ENCODE measurements at places on chromosomes 5 and 9.

GRCh38 chr9:110880189-110880588 lies 158.1 kb downstream of the LPAR1 start:
- DNase-seq, result no peak

GRCh38 chr5:37490120-37490810 lies 111.1 kb downstream of the WDR70 start:
- DNase-seq, result no peak

GRCh38 chr9:13814647-13815400 lies 499.1 kb downstream of the NFIB start:
- DNase-seq, result no peak

- DNase-seq, result peak; percentile 82
Observed at GRCh38 chr9:134340475-134341160, 14.4 kb downstream of the RXRA start.

DNA sequence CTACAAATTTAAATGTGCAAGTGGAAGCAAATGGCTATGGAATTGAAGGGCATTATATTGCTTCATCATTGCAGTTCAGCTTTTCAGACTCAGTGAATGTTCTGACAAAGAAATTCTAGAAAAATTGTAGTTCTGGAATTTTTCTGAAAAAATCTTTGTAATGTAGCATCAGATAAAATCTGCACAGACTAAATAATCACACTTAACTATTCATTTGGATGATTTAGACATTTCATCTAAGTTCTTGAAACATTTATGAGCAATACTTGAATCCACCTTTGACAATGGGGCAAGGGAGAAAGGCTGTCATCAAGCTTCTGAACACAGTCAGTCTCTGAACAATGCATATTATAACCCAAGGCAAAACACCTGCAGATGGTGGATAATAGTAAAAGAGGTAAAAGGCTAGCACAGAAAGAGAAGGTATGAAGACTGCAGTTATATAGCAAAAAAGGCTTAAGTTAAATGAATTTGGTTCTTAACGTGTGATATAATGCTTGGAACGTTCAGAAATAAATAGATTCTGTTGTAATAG lies 1352.0 kb upstream of the NUDT12 start:
- DNase-seq, result no peak

GRCh38 chr5:32193591-32193990 lies 19.5 kb upstream of the GOLPH3 start:
- peak; percentile 90 for DNase-seq

DNA sequence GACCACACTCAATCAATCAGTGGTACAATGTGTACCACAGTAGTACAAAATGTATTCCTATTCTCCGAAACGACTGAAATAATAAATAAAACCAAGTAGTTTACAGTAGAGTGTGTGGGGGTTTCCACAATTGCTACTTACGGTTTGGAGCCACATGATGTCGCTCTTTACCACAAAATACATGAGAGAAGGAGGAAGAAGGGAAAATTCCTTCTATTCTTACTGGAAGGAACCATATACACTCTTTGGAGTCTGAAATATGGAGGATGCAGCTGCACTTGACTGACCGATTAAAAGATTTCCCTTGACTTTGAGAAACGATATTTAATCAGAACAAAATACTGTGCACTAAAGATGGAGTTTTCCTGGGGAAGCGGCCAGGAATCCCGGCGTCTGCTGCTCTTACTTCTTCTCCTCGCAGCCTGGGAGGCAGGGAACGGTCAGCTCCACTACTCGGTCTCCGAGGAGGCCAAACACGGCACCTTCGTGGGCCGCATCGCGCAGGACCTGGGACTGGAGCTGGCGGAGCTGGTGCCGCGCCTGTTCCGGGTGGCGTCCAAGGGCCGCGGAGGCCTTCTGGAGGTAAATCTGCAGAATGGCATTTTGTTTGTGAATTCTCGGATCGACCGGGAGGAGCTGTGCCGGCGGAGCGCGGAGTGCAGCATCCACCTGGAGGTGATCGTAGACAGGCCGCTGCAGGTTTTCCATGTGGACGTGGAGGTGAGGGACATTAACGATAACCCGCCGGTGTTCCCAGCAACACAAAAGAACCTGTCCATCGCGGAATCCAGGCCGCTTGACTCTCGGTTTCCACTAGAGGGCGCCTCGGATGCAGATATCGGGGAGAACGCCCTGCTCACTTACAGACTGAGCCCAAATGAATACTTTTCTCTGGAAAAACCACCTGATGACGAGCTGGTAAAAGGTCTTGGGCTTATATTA lies at the start of gene PCDHA4:
PCDHA4 (plus strand) TSS at position 235 of the 942 bp plus-strand sequence.
- peak; percentile 65 for DNase-seq

- no peak for DNase-seq
Observed at GRCh38 chr9:21053851-21054250, 22.4 kb upstream of the HACD4 start.

DNA sequence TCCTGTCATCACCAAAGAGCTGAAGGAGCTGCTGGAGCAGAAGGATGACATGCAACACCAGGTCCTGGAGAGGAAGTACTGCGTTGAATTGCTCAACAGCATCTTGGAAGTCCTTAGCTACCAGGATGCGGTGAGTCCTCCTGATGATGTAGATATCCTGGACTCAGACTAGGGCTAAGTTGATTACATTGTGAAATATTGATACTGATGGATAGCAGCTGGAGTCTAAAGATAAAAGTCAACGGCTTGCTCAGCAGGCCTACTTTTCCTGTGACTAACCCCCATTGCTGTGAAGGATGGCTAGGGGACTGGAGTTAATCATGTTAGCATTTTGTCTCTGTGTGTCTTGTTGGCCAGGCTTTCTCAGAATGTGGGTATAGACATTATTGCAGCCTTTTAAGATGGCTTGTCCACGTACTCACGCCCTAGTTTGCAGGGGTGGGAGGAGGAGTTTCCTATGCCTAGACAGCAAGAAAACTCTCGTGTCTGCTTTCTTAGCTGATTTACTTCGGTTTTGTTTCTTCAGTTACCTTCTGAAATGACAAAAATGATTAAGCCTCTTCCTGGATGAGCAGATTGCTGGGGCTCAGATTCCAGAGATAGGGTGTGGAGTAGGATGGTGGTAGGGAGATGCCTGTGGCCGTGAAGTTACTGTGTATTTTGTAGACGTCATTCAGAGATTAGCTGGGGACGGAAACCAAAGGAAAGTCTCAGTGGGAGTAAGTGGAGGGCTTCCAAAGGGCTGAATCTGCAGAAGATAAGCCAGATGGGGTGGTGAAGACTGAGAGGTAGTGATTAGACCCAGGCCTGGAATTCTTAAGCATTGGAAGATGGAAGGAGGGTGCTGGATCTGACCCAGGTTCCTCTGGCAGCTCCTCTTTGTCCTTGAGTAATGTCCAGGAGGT lies 166.3 kb downstream of the DOCK2 start:
- DNase-seq, result no peak

- peak; percentile 67 for DNase-seq
Observed at GRCh38 chr5:80569961-80570786, at the start of gene ANKRD34B. Gene ANKRD34B, minus strand, starts transcription at chr5:80570280. Its CDS starts 10,261 bp downstream, at chr5:80560019.

DNA sequence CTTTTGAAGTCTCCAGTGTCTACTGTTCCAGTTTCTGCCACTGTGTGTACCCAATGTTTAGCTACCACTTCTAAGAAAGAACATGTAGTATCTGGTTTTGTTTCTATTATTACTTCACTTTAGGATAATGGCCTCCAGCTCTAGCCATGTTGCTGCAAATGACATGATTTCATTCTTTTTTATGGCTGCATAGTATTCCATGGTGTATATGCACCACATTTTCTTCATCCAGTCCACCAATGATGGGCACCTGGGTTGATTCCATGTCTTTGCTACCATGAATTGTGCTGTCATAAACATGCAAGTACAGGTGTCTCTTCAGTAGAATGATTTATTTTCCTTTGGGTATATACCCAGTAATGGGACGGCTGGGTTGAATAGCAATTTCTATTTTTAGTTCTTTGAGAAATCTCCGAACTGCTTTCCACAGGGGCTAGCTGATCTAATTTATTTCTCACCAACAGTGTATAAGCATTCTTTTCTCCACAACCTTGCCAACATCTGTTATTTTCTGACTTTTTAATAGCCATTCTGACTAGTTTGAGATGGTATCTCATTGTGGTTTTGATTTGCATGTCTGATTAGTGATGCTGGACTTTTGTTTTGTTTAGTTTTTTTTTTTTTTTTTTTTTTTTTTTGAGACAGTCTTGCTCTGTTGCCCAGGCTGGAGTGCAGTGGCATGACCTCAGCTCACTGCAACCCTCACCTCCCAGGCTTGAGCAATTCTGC lies 68.9 kb downstream of the WDR41 start:
- DNase-seq, result no peak

DNA sequence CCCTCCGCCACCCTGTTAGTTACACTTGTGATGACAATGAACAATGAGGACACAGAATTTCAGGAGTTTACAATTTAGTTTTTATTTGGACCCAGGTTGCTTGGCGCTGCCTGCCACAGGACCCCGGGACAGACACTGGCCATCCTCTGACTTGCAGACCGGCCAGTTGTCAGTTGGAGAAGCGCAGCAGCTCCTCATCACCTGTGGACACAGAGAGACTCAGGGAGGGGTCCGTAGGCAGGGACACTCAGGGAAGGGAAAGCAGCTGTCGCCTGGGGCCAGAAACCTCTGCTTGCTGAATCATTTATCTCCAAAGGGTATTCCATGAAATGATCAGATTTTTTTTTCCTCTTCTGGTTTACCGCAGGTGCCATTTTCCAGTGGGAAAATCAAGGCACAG lies 18.0 kb downstream of the AMBP start:
- DNase-seq, result peak; percentile 44

- no peak for DNase-seq
Observed at GRCh38 chr5:60674251-60675069, 25.5 kb downstream of the DEPDC1B start.

- DNase-seq, result no peak
Observed at GRCh38 chr5:138470322-138471051, 5.2 kb downstream of the EGR1 start.

GRCh38 chr5:117788596-117788995 lies 1199.8 kb downstream of the DTWD2 start:
- DNase-seq, result no peak

DNA sequence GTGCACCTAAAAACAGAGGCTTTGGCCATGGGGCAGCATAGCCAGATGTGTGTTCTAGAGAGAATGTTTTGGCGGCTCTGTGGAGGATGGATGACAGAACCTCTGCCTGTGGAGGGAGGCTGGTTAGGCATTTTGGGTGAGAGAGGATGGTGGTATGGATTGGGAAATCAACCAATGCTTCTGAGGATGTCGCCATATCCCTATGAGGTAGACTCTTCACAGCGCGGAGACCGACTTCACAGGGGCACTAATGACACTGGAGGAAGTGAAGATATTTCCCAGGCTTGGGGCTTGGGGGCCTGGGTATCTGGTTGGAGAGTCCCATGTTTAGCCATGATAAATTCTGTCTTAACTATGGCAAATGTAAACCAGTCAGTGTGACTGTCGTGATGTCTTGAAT lies 140.6 kb upstream of the KLF4 start:
- no peak for DNase-seq

DNA sequence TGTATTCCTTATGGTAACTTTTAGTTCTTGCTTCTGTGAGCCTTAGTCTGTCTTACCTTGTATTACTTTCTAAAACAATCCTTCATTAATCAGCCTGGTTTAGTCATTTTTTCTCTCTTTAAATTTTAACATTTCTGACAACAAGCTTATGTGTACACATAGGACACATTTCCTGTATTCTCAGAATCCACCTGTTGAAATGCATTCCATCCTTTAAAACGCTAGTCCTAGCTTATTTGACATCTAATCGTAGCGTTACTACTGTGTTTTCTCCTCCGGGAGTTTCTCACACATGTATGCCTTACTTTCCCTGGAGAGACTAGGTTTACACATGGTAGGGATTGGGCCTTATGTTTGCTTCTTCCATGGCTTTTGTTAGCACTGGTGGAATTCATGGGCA lies 3.8 kb downstream of the TARS1 start:
- no peak for DNase-seq
